ENCODE measurements at places on chromosomes 6 and 20.

DNA sequence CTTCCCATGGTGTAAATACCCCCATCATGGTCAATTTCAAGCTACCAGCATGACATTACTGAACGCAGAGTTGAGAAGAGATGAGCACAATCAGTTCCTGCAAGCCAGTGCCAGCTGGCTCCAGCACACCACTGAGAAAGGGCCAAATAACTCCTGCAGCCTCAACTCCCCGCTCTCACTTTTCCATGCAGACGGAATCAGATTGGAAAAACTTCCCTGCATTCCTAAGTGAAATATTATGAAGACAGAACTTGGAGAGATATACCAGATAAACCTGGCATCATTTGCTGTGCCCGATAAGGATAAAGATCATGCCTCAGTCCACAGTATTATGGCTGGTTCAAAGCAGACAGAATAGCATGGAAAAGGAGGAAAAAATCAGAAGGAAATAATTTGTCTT, 56.7 kb downstream of the FILIP1 start:
- no peak for DNase-seq

GRCh38 chr6:38753707-38754106, 38.6 kb downstream of the DNAH8 start:
- no peak for DNase-seq

DNA sequence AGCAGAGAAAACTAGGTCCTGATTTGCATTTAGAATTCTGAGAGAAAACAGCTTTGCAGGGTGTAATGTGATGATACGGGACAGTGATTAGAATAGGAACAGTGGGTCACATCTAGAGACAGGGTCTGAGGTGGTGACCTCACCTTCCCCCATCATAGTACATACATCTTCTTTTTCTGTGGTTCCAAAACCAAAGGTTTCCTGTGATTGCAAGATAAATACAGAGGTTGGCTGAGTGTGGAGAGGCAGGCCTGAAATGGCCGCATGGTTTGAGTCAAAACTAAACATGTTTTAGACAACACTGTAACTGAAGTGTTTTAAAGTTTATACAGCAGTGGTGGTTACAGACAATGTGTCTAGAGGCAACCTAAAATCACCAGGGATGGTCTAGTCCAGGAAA, 10.4 kb upstream of the NT5DC1 start:
- DNase-seq = no peak

GRCh38 chr6:170148709-170149470, 142.0 kb downstream of the DLL1 start:
- DNase-seq = no peak

- DNase-seq = no peak
Measured at GRCh38 chr6:158697811-158698210, 48.0 kb downstream of the SYTL3 start.

GRCh38 chr6:116422238-116422637, 38.9 kb upstream of the CALHM6 start:
- no peak for DNase-seq

- no peak for DNase-seq
Measured at GRCh38 chr6:149782337-149782736, 32.8 kb downstream of the PCMT1 start.

- DNase-seq = no peak
Measured at GRCh38 chr6:106740287-106740686, 110.9 kb downstream of the QRSL1 start.
